ENCODE measurements at places on chromosomes 7 and 10. TPM values are rescaled to one million over a fixed set of nuclear protein-coding genes. Genes with fewer than 3 reads are reported as not detected.

GRCh38 chr7:26054386-26054785 lies 97.6 kb upstream of the NFE2L3 start:
- no peak for DNase-seq

- DNase-seq: peak; percentile 19
These were observed 22.3 kb downstream of the PDGFA start for GRCh38 chr7:497346-497745.

Gene CALHM1
- not detected for total RNA-seq

Gene PRPS1L1
- total RNA-seq: not detected

DNA sequence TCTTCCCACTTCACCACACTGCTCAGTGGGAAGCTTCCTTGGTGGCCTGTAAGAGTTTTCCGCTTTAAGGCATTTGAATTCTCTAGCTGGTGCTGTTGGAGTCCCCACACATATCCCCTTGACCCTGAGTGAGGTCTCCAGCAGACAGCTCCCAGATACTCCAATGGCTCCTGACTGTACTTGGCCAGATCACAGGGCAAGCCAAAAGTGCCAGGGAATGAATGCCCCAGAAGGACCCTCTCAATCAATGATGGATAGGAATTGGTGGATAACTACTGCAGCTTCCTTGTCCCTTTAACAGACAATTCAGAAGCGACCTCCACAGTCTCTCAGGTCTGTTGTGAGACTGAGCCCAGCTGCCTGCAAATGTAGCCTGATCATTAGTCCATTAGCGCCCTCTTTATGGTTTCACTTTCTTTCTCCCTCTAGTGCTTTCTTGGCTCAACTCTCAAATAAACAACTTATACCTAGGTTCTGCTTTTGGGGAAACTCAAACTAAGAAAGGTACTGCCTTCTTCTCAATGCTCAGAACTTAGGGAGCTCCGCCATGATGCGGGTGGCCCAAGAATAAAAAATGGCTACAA lies 283.0 kb downstream of the TCF7L2 start:
- no peak for DNase-seq

Gene SPDYE8
- not detected for total RNA-seq

Gene SAP25
- total RNA-seq: 0.77 TPM

Gene UCN3
- total RNA-seq: not detected

- no peak for DNase-seq
These were observed 7.8 kb upstream of the DIP2C start for GRCh38 chr10:697097-697875.

DNA sequence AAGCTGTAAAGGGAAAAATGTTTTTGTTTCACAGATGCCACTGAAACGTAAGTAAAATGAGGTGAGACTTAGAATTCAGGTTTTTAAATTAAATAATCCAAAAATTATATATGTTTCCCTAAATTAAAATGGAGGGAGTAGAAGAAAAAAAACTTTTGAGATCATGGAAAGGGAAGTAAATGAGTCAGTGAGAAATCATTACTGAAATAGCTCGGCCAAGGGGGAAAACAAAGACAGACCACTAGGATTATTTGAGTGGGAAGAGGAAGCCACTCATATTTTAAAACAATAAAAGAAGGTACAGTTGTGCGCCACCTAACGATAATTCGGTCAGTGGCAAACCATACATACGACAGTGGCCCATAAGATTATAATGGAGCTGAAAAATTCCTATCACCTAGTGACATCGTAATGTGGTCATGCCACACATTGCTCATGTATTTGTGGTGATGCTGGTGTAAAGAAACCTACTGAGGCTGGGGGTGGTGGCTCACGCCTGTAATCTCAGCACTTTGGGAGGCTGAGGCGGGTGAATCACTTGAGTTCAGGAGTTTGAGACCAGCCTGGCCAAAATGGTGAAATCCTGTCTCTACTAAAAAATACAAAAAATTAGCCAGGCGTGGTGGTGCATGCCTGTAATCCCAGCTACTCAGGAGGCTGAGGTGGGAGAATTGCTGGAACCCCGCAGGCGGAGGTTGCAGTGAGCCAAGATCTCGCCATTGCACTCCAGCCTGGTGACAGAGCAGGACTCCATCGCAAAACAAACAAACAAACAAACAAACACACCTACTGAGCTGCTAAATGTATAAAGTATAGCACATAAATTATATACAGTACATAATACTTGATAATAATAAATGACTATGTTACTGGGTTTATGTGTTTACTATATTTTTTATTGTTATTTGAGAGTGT lies 64.7 kb downstream of the MKX start:
- DNase-seq: no peak

- DNase-seq: no peak
These were observed 28.2 kb downstream of the LYZL1 start for GRCh38 chr10:29317027-29317420.

DNA sequence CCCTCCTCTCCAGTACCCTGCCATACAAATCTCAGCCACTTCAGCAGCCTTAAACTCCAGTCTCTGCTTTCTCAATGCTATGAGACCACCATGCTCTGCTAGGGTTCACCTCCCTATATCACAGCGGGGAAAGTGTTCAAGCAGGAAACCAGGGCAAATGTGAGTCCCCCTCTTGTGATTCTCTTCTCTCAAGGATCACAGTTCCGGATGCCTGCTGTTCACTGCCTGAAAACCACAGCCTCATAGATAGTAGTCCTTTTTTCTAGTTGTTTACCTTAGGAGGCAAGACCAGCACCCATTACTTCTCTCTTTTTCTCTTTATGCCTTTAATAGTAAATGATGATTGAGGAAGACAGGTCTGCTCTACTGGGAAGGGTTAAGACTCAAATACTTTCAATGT lies 100.8 kb downstream of the SGMS1 start:
- no peak for DNase-seq

Gene COL1A2
- total RNA-seq: 78.1 TPM

Gene PTPN12
- 44.8 TPM for total RNA-seq

Gene LRRD1
- total RNA-seq: not detected

DNA sequence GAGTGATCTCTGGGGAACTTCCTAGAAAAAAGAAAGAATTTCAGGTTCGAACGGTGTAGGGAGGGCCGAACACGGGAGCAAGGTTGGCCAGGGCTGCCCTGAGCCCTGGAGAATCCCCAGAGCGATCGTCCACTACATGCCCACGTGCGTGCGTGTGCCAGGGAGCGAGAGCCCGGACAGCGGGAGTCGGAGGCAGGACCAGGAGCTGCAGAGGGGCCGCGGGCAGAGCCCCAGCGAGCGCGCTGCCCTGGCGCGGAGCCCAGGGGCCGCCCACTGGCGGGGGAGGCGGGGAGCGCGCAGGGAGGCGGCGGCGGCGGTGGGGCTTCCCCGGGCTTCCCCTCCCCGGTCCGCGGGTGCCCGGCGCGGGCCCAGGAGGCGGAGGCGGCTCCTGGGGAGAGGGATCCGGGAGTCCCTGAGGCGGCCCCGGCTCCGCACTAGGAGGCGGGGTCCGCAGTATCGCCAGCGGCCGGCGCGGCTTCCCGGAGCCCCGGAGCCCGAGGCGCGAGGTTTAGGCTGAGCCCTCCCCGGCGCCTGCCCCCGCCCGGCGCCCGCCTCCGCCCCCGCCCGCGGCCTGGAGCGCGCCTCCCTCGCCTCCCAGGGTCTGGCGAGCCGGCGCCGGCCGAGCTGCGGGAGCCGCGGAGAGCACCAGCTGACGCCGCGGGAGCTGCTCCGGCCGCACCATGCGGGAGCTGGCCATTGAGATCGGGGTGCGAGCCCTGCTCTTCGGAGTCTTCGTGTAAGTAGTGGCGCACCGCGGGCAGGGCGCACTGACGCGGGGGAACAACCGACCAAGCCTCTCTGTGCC lies at the start of gene PLPP4:
Gene PLPP4 (plus strand): TSS at position 602 of the 805 bp plus-strand sequence. CDS start 79 bp downstream, at position 681.
- DNase-seq: peak; percentile 39

DNA sequence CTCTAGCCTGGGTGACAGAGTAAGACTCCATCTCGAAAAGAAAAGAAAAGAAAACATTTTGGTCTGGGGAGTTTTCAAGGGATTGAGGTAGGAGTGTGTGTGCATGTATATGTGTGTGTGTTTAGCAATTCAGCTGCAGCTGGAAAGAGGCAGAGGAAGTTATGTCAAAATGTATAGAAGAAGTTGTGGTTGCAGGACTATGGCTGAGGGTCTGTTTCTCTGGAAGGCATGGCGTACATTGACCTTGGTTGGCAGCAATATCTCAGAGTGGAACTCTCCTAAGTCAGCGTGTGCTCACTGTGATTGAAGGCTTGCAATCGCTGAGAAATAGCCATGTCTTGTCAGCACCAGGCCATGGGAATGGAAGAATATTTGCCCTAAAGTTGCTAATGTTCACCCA lies 28.6 kb upstream of the RHBDD2 start:
- DNase-seq: no peak

Gene CYP2E1
- total RNA-seq: 0.69 TPM

Data from left ventricle myocardium superior (tissue), 1 donor.